IMR-90 (cell line): ENCODE measurements at places on chromosomes 5 and 9. TPM values are rescaled to one million over a fixed set of nuclear protein-coding genes. Genes with fewer than 3 reads are reported as not detected.

DNA sequence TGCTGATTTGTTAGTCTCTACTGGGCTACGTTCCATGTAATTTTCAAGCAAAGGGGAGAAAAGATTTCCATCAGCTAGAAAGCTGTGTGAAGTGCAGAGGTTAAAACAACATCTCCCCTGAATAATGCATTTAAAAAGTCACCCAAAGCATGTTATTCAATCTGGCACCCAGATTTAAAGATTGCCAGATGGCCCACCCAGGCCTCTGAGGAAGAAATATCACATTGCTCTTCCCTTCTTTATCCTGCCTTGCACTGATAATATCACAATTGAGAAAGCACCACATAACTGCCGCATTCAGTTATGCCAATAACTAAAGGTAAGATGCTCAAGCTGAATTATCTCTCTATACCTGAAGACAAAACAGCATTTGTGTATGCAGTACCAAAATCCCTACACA is 119.4 kb upstream of the PUM3 start:
- no peak for DNase-seq

FAM153A gene
- polyA plus RNA-seq: not detected in 2 replicates

RANBP3L gene
- not detected in 2 replicates for polyA plus RNA-seq

GRCh38 chr9:111913159-111913558 is 16.5 kb downstream of the UGCG start:
- no peak for DNase-seq

ANKH gene
- polyA plus RNA-seq: 15.4 and 17.2 TPM in 2 replicates

- DNase-seq: no peak
Measured at GRCh38 chr5:127275641-127276193, 14.9 kb upstream of the MEGF10 start.

DNA sequence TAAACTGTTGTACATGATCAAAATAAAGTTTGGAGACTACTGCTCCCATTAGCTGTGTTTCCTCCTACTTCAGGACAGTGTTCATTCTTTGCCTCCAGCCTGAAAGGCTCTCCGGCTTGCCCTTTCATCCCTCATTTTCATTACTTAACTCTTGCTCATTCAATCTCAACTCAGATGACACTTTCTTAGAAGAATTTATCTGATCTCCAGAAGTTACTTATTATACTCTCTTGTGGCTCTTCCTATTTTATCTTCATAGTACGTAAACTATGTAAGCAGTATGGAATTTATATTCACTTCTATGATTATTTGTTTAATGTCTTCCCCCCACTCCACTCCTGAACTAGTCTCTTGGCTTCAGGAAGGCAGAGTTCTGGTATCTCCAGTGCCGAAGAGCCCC is 1737.9 kb upstream of the C9orf72 start:
- DNase-seq: no peak

PCDHB3 gene
- 0.10 and 0.12 TPM in 2 replicates for polyA plus RNA-seq

PAEP gene
- polyA plus RNA-seq: not detected in 2 replicates

GRCh38 chr5:149782018-149782894 is 52.1 kb downstream of the PPARGC1B start:
- no peak for DNase-seq

DNA sequence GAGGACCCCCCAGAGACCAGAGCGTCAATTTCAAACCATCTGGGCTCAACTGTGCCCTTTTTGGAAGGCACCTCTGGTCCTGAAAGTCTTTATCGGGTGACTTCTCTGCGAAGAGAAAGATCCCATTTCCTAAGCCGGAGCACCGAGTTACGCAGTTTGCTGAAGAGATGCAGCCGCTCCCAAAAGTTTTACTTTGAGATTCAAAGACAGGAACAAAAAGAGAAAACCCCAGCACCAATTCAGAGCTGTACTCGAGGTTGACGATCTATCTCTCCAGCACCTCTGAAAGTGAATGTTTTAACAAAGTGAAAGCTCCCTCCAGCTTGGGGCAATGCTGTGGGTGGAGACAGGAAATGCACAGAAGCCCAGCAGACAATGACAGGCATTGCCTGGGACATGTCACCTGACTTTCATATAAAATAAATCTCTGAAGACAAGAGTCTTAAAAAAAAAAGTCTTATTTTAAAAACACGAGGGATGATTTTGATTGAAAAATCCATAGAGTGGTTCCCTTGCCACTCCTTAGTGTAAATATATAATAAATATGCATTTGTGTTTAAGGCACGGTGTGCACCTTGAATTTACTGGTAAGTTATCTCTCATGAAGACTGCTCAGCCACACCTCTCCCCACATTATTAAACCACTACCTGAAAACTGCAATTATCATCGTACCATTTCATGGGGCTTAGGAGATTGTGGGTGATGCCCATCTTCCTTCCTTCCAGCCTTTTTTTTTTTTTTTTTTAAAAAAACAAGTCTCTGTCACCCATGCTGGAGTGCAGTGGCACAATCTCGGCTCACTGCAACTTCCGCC is 79.9 kb downstream of the FNBP1 start:
- peak; percentile 49 for DNase-seq

SPAG8 gene
- 0.62 and 0.84 TPM in 2 replicates for polyA plus RNA-seq

WDR31 gene
- 0.19 and 0.29 TPM in 2 replicates for polyA plus RNA-seq

- no peak for DNase-seq
Measured at GRCh38 chr5:129155876-129156275, 61.3 kb downstream of the ISOC1 start.

TNFSF15 gene
- polyA plus RNA-seq: 0.01 and 0.03 TPM in 2 replicates

C5orf52 gene
- not detected in 2 replicates for polyA plus RNA-seq

TOPORS gene
- 6.3 and 7.4 TPM in 2 replicates for polyA plus RNA-seq

- DNase-seq: peak; percentile 99
Measured at GRCh38 chr9:113275157-113276131, at the start of the genes CDC26 and PRPF4. Gene CDC26, minus strand, starts transcription at chr9:113275572. Its CDS starts 3,065 bp downstream, at chr9:113272507. Gene PRPF4, plus strand, starts transcription at chr9:113275658. Its CDS starts 86 bp downstream, at chr9:113275744.

DNA sequence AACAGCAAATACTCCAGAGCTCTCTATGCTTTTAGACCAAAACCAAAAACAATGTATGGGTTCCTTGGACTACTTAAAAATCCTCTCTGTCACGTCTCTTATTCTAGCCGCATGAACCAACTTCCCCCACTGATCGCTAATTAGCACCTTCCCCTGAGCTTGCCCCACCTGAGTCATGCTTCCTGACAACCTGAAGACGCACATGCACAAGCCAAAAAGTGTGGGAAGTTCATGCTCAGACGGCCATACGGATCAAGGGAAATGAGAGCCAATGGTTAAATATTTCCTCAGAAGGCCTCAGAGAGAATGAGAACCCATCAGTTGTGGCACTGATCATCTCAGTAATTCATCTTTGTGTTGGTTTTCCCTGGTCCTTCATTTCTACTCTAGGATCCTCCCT is 199.7 kb downstream of the BNC2 start:
- no peak for DNase-seq

HTR4 gene
- polyA plus RNA-seq: not detected in 2 replicates

- DNase-seq: no peak
Measured at GRCh38 chr5:168886157-168886556, 307.0 kb upstream of the PANK3 start.

DNA sequence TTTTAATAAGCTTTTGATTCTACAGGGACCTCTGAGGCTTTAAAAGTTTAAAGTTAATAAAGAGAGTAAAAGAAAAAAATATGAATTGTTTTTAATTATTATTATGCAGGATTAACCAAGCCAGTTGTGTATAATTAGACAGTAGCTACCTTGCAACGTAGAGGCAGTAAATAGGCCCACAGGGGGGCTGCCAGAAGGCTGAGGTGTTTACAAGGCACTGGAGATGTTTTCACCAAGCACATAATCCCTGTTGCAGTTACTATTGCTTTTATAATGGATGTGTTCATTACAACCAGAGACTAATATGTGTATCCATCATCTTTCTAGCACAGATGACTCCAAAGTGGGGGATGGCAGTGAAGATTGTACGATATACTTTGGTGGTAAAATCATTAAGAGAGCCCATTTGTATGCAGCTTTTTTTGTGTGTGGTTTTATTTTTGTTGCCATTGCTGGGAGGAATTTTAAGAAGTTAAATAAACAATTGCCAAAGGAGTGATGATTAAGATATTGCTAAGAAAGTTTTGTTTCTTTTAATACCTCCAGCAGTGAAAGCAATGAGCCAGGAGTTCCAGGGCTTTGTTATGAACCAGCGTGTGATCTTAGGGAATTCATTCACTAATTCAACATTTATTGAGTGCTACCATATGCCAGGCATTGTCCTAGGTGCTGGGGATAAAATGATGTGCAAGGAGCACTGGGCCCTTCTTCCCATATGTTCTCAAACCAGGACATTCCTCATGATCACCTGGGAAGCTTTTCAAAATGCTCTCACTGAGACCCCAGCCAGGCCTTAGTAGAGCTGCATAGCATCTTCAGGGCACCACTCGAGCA is 138.7 kb upstream of the EFNA5 start:
- peak; percentile 48 for DNase-seq

- DNase-seq: no peak
Measured at GRCh38 chr5:37090123-37090726, 159.0 kb downstream of the CPLANE1 start.

DNA sequence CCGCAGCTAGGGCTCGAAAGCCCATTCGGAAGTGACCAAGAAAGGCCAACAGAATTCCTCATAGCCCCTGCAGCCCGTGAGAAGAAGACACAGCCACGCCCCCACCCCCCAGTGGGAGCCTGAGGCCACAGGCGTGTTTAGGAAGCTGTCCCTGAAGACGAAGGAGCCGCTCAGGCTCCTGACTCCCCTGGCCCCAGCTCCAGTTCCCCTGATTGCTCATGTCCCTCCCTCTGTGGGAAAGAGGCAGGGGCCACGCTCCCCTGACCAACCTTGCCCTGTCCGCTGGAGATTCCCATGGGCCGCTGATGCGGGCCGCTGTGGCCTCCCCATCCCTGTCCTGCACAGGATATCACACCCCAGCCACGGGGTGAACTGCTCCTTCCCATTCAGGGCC is 13.6 kb downstream of the ROPN1L start:
- no peak for DNase-seq

ANKRD18A gene
- not detected in 2 replicates for polyA plus RNA-seq

DNA sequence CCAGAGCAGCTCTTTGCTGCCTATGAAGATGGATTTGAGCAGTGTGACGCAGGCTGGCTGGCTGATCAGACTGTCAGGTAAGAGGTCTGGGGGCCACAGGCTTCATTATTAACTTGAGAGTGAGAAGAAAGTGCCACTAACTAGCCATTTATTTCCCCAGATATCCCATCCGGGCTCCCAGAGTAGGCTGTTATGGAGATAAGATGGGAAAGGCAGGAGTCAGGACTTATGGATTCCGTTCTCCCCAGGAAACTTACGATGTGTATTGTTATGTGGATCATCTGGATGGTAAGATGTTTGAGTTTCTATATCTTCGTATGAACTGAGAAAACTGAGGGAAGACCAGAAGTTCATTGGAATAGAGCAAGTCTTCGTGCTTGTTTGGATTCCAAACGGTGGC is 22.1 kb downstream of the VCAN start:
- no peak for DNase-seq

- peak; percentile 65 for DNase-seq
Measured at GRCh38 chr9:109251080-109251775, 69.6 kb downstream of the EPB41L4B start.

DNA sequence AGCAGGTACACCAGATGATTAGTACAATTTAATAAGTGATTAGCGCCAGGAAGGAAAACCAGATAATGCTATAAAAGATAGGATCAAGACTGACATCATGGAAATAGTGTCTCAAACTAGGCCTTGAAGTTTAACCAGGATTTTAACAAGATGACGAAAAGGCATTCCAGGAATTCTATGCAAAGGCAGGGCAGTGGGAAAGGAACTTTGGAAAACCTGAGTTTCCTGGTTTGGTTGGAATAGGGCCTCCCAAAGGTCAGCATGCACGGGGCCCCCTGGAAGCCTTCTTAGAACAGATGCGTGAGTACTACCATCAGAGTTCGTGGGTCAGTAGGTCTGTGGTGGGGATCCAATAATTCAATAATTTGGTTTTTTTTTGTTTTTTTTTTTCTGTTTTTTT is 935.2 kb upstream of the DMAC1 start:
- no peak for DNase-seq

GRCh38 chr5:53123702-53124101 is 14.1 kb upstream of the MOCS2 start:
- peak; percentile 40 for DNase-seq

STPG3 gene
- polyA plus RNA-seq: not detected in 2 replicates

DNA sequence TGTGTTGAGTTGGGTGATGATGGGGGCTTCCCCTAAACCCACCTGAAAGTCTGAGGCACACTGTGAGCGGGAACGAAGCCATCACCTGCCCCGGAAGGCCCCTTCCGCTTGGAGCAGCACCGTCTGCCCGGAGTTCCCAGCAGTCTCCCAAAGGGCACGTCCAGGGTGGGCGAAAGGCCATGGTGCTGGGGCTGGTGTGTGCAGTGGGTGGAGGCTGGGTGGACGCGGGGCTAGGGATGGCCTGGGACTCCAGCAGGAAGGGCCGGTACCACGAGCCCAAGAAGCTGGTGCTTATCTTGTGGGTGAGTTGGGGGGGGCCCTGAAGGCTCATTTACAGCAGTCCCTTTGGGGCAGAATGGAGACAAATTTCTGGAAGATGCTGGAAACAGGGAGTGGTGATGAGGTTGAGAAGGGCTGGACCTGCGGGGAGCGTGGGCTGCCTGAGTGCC is 4.6 kb downstream of the FLT4 start:
- DNase-seq: no peak

DNA sequence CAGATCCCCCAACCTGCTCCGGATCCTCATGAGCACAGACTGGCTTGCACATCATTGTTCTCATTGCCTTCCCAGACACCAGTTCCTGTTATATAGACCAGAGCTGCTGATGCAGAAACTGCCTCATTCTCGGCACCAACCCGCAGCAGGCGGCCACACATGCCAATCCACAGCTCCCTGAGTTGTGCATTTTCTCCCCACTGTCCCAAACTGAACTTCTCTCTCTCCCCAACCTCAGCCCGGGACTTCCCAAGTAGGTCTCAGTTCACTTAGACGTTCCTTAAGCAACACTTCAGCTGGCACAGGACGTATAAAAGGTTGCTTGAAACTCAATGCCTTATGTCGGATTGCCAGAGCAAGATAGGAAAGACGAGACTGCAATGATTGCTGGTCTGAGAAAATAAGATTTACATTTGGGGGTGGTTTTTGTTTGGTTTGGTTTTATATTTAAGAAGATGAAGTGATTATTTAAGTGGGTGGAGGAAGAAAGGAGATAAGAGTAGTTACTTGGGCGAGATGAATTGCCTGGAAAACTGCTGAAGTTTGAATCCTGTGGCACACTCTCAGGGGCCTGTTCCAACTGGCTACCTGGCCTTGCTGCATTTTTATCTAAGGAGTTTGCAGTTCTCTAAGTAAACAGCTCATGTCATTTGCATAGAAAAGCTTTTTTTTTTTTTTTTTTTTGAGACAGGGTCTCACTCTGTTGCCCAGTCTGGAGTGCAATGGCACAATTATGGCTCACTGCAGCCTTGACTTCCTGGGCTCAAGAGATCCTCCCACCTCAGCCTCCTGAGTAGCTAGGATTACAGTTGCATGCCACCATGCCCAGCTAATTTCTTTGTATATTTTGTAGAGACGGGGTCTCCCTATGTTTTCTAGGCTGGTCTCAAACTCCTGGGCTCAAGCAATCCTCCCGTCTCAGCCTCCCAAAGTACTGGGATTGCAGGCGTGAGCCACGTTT is 155.4 kb downstream of the GOLPH3 start:
- DNase-seq: no peak

DNA sequence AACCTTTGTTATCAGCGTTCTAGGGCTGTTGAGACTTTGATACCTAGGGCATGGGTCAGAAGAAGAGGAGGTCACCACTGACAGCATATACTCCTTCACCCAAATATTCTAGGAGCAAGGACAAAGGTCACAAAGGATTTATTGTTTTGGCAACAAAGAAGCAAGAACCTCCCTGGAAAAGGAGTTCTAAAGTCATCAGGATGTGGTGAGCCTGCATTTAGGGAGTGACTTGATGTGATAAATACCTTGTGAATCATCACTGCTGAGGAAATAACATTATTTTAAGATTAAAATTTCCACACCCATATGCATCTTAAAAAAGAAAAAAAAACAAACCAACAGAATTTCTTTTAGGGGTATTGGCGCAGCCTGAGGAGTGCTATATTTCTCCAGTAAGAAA is 13.9 kb downstream of the IFNA1 start:
- DNase-seq: peak; percentile 51

MEGF10 gene
- polyA plus RNA-seq: not detected in 2 replicates
